ENCODE measurements at places on chromosomes 1 and 21.
A peak's percentile ranks its signal among the peaks of the same experiment; 100 is the strongest.

- no peak for DNase-seq
Observed at GRCh38 chr1:75293270-75293669, 159.1 kb downstream of the LHX8 start.

DNA sequence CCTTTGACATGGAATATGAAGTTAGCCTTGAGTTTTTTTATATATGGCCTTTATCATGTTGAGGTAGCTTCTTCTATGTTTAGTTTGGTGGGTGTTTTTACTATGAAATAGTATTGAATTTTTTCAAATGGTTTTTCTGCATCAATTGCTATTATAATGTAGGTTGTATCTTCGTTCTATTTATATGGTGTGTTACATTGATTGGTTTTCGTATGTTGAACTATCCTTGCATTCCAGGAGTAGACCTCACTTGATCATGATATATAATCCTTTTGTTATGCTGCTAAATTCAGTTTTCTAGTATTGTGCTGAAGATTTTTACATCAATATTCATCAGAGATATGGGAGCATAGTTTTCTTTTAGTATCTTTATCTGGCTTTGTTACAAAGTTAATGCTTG, 55.8 kb downstream of the C1orf198 start:
- DNase-seq, result no peak

DNA sequence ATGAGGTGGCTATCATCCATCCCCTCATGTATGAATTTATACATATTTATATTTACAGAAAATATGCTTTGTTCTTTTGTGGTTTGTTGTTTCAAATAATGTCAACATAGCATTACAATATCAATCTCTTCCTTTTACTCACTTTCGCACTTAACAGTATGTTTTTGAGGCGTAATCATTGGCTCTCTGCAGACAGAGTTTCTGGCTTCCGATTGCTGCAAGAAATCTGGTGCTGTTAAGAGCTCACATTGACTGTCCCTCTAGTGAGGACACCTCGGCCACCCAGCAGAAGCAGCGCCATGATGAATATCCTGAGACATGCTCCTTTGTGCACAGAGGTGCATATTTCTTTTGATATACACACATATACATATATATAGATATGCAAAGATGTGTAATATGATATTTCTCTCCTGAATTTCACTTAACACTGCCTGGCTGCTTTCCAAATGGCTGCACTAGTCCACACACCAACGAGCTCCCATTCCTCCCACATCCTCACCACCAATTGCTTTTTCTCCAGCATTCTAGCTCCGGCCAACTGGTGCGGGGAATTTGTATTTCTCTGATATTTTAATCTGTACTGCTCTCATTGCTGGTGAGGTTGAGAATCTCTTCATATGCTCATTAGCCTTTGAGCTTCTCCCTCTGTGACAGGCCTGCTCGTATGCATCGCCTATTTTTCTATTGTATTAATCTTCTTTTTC, 248.4 kb downstream of the SIPA1L2 start:
- DNase-seq, result peak; percentile 74

- DNase-seq, result peak; percentile 64
Observed at GRCh38 chr1:198656500-198656932, 17.7 kb downstream of the PTPRC start.

DNA sequence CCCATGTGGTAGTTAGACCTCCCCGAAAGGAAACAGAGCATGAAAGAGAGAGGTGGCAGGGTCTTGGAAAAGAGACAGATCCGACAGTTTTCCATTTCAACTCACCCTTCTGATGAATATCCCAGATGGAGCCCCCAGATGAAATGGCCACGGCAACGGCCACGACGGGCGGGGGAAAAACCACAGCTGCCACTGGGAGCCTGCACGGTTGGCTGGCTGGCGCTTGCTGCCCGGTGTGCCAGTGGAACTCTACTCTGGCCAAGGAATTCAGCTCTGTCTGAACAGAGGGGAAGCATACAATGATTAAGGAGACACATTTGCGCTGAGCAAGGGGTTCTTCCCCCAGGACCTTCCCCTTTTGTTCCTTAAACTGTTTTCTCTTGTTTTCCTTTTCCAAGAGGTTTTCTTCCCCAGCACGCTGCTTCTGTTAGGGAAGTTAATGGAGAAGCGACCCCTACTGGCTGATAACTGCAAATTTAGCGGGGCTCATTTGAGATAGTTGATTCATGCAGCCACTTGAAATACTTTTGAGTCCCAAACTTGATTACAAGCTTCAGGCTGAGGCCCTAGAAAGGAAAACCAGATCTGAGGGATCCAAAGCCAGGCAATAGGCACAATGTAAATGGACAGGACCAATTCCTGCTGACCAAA, 1122.5 kb downstream of the NCAM2 start:
- no peak for DNase-seq

DNA sequence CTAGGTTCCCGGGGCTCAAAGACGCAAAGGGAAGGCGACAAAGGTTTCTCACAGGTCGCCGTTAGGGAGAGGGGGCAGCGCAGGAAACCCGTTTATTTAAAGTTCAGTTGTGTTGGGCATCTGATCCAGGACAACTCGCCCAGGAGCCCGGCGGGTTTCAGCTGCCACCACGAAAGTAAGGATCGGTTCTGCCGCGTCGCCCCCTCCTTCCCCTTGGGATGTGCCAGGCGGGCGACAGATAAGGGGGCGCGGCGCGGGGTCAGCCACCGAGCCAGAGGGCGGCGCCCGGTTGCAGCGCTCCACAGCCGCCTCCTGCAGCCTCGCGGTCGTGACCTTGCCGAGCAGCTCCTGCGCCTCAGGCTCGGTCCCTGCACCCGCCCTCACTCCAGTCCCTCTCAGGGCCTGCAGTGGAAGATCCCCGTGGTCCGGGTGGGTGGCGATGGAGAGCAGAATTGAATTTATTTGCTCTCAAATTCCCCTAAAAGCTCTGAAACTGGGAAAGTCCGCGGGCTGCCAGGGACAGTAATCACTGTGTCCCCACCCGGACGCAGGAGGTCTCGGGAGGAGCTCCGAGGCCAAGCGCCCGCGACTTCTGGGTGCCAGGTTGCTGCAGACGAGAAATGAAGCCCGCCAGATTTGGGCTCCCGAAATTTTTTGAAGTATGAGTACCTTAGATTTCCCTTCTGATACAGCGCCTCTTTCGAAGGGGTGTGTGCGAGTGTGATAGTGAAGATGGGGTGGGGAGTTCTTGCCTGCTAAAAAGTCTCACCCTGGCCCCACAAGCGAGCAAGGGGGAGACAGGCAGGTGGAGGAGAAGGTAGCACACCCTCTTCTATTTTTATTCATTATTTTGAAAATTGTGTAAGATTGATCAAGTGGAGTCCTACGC, 28.4 kb upstream of the NFIA start:
- DNase-seq, result peak; percentile 49

- DNase-seq, result peak; percentile 93
Observed at GRCh38 chr1:1000357-1001056, 610 bp upstream of the HES4 start.

GRCh38 chr1:154416471-154417337, 11.6 kb downstream of the IL6R start:
- no peak for DNase-seq

DNA sequence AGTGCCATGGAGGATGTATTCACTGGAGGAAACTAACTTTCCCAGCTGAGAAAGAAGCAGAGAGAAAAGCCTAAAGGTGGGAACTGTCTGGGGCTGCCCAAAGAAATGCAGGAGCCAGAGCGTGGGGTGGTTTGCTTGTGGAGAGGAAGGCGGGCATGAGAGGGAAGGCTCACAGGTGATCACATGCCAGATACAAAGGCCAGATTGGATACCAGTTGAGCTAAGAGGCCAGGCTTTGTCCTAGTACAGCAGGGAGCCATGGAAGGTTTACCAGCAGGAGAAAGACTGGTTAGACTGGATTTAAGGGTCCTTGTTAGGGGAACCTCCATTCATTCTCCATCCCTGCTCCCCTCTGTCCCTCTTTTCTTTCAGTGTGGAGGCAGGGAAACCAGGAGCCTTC, 66.4 kb downstream of the BEND5 start:
- DNase-seq, result no peak

DNA sequence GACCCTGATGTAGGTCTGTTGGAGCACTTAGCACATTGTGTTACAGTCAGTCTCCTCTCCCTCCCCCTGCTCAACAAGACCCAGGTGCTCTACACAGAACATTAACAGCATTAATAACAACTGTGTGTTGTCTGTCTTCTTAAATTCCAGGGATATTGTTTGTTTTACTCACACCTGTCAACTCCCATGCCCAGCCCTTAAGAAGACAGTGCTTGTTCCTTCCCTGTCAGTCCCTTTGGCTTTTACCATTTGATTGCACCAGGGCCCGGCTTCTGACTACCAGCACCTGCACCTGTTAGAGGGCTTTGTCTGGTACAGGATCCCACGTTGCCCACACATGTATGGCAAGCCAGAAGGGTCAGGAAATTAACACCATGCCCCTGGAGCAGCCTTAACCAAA, 11.7 kb downstream of the RIMKLA start:
- DNase-seq, result no peak

GRCh38 chr1:55555956-55556725, 341.0 kb upstream of the USP24 start:
- DNase-seq, result no peak

- no peak for DNase-seq
Observed at GRCh38 chr21:33940881-33941245, 25.3 kb upstream of the ATP5PO start.

GRCh38 chr21:36917471-36918158, 48.9 kb downstream of the HLCS start:
- DNase-seq, result peak; percentile 50

DNA sequence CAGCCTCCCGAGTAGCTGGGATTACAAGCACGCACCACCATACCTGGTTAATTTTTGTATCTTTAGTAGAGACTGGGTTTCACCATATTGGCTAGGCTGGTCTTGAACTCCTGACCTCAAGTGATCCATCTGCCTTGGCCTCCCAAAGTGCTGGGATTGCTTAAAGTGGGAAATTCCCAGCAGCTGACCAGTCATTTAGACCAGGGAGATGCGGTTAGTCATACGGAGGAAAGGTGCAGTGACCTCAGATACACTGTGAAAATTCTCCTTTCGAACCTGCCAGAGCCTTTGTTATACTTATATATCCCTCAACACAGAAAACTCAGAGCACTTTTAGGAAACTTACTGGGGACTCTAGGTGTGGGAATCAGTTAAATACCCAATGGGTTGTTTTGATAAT, 39.6 kb downstream of the MAP10 start:
- DNase-seq, result no peak

DNA sequence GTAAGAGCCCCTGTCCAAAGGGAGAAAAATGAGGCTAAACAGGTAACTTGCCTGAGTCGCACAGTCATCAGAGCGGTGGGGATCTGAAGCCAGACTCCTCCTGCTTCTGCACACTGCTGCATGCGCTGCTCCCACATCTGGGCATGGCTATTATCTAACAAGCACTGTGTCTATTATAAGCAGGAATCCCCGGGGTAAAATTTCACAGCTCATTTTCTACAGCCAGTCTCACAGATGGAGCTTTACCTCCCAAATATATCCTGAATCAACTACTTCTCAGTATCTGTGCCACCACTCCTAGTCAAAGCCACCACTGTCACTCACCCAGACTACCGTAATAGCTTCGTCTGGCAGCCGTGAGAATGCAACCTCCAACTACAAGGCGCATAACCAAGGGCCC, 9.8 kb downstream of the MTOR start:
- no peak for DNase-seq

GRCh38 chr1:177596485-177596884, 373.4 kb downstream of the SEC16B start:
- DNase-seq, result no peak

DNA sequence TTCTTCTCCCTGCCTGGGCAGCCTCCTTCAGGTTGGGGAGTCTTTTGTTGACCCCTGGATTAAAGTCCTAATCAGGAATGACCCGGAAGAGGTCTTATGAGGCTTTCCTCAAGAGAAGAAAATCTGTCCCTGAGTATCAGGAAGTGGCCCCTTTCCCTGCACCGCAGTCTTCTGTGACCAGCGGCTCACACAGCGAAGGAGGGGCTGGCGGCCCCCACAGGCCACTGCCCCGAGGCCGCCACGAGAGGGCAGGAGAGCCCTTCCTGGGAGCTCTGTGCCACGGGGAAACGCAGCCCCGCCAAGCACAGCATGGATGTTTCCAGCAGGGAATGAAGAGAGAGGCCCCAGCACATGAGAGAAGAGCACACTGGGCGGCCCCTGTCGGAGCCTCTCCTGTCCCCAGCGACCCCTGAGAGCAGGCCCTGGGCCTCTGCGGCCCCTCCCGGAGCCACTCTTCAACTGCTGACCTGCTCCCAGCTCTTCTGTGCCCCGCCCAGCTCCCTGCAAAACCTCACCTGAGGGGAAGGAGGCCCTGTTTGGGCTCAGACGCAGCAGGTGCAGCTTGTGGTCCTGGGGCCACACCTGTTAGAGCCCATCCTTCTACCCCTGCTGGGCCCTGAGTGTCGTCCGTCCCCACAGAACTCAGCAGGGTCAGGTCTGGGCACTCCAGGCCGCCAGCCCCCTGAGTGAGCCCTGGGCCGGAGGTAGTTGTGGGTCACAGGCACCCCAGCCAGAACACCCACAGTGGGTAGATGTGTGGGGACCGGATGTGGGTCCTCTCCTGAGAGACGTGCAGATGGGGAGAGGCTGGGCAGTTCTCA, 4.9 kb upstream of the POFUT2 start:
- peak; percentile 96 for DNase-seq

DNA sequence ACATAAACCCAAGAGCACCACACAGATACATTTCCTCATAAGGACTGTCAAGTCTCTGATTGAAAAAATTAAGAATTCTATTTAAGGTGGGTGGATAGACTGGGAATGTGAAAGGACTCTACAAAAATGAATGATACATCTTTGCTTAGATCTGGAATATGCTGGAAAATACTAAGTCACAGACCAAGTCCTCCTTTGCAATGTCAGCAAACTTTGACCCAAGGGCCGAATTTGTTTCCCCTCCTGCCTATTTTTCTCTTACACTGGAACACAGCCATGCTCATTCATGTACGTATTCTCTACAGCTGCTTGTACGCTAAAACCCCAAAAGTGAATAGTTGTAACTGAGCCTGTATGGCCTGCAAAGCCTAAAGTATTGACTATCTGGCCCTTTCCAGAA, 180.7 kb downstream of the ADSS2 start:
- DNase-seq, result no peak

DNA sequence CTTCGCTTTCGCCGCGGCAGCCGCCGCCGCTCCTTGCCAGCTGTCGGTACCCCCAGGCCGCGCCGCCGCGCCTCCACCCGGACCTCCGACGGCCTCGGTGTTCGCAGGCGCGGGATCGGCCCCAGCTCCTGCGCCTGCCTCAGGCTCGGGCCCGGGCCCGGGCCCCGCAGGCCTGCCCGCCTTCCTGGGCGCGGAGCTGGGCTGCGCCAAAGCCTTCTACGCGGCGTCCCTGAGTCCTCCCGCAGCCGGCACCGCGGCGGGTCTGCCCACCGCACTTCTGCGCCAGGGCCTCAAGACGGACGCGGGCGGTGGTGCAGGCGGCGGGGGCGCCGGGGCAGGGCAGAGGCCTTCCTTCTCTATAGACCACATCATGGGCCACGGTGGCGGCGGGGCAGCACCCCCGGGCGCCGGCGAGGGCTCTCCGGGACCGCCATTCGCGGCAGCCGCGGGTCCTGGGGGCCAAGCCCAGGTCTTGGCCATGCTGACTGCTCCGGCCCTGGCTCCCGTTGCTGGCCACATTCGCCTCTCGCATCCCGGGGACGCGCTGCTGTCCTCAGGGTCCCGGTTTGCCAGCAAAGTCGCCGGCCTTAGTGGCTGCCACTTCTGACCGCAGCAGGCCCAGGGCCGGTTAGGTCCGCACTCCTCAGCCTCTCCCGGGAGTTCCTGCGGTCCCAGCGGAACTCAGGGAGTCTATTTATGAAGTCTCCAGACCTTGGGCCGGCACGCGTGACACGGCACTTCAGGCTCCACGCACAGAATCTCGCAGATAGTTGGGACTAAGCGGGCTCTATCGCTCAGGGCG, 1.4 kb downstream of the FOXD2 start:
- no peak for DNase-seq

Data from kidney (tissue), 22 donors.